Mesenteric fat pad (tissue), 1 donor: ENCODE measurements at places on chromosomes 1 and 21.

DNA sequence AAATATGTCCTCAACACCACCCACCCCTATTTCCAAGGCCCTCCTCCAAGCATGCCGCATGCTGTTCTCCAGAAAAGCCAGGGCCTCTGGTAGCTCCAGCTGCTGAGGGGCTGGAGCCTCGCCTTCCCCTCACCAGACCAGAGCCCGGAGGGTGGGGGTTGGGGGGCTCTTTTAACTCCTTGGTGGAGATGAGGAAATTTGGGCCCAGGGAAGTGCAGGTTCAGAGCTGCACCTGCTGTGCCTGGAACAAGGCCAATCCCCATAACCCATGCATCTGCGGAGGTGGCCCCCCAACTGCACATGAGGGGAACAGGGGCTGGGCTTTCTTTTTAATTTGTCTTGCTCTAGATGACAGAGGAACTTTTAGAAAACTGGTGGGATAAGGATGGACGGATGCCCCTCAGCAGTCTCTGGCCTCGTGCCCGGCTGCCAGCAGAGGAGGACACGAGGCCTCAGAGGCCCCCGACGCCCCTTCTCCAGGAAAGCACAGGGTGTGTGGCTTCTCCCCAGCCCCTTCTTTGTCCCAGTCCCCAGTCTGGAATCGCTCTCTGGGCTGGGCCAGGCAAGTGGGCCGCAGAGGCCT, 550 bp upstream of the SELENON start:
- no peak for DNase-seq

DNA sequence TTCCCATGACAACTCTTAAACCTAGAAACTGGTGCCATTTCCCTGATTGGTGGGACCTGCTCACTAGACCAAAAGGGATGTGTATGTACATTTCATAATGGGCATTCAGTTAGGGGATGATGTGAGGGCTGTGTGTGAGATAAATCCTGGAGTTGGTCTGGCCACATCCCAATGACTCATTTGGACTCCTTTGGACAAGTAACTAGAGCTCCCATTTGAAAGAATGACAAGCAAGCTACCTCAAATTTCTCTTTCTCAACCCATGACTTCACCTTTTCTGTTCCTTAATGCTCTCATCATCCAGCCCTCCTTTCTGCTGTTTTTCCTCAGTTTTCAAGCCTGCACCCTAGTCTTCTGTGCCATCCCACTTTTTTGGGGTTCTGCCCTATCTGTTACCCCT, 27.9 kb downstream of the EBNA1BP2 start:
- no peak for DNase-seq

DNA sequence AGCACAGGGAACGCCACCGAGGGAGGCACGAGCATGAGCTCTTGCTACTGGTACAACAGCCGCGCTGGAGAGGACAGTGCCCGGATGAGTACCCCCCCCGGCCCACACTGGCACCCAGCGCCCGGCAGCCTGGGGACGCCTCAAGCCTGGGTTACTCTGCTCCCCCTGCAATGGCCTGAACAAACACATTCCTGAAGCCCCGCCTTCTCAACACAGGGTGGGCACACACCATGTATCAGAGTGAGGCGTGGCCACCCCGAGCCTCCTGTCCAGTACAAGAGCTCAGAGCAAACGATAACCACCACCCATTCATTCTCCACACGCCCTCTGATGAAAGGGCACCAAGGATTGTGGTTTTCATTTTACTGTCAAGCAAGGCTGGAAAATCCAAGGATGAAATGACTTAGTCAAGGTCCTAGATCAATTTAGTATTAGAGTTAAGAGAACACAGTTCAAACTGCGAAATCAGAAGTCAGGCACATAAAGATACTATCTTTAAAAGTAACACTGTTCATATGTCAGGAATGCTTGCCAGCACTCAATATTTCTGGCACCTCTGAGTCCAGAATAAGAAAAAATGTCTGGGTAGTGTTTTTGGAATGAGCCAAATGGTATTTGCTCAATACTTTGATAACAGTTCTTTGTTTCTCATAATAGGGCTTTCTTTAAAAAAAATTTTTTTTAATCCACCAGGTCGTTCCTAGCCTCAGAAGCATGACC, 22.0 kb downstream of the UBE2G2 start:
- DNase-seq = no peak

GRCh38 chr1:201155354-201155753, 1.1 kb upstream of the TMEM9 start:
- DNase-seq = peak; percentile 20

GRCh38 chr1:220367833-220368232, 95.6 kb upstream of the RAB3GAP2 start:
- DNase-seq = no peak

DNA sequence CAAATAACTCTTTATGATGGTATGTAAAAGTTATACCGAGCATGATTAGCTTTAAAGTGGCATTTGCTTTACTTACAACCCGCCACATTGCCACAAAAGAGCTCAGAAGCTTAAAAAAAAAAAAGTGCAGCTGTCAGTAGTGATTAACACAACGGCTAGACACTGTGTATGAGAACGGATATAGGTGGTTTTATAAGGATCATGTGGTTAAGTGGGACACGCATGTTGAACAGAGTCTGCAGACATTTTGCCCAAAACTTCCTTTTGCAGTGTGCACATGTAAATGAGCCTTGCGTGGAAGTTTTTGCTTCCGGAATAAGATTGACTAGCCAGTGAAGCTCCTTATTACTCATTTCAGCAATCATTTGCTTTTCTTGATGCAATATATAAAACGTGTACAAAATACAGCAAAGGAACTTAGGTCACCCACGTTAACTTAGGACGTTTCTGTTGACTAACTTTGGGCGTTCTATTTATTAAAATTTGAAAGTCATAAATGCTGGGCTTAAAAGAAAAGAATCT, 58.7 kb upstream of the RGS1 start:
- DNase-seq = no peak

- DNase-seq = no peak
These were observed 1.8 kb downstream of the OSBPL9 start for GRCh38 chr1:51618715-51619114.

- DNase-seq = no peak
These were observed 745.1 kb downstream of the LTN1 start for GRCh38 chr21:28247454-28248020.

GRCh38 chr1:215776336-215776735, 209.2 kb downstream of the KCTD3 start:
- no peak for DNase-seq

DNA sequence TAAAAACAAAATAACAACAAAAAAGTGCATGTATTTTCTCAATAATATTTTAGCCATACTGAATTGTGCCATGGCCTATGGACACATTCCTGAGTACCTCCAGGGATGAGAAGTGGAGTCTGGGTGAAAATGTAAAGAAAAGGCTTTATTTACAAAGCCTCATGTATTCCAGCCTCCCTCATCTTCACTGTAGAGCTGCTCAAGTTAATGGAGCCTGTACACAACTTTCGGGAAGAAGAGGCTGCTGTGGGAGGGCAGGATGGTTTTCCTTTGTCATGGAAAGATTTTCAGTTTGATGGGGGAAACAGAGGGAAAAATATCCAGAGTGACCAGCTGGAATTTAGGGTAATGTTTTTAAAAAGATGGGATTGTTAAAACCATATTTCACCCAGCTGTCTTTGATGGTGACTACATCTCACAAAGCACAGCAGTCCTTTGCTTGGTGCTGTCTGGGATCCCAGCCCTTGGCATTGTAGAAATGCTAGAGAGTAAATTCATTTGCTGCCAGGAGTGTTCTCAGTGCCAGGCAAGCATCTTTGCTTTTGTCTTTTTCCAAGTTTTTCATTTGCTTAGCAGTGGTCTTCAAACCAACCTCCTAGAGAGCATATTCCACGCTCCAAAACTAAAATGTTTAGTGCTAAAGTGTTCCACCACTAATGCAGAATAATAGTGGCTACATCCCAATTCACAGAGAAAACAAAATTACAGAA, 54.9 kb downstream of the DPT start:
- no peak for DNase-seq

DNA sequence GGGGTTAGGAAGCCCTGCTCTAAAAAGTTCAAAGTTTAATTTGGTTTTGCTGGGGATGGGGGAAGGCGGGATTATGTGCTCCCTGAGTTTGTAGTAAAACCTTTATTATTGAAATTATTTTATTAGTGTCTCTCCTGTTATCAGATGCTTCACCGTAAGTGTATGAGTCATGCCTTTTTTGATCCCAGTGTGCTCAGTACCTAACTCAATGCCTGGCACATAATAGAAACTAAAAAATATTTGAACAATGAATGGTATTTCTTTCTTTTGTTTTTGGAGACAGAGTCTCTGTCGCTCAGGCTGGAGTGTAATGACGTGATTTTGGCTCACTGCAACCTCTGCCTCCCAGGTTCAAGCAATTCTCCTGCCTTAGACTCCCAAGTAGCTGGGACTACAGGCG, 6.4 kb downstream of the SNRPE start:
- DNase-seq = no peak

DNA sequence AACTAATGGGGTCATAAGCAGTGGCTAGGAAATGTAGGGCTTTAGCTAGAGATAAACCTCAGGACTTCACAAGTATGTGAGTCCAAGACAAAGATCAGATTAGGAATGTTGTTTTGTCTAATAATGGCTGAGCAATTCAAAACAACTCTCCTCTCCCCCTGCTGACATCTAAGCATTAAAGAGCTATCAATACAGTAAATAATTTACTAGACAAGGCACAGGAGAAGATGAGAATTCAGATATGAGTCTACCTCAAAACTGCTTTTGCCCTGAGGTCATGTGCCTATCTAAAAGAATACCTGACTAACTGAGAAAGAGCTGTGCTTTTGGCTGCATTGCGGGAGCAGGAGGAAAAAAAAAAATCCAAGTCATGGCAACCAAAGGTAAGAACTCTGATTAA, 86.8 kb downstream of the SPATA17 start:
- no peak for DNase-seq

- DNase-seq = no peak
These were observed 27.4 kb downstream of the POFUT2 start for GRCh38 chr21:45260191-45260825.

DNA sequence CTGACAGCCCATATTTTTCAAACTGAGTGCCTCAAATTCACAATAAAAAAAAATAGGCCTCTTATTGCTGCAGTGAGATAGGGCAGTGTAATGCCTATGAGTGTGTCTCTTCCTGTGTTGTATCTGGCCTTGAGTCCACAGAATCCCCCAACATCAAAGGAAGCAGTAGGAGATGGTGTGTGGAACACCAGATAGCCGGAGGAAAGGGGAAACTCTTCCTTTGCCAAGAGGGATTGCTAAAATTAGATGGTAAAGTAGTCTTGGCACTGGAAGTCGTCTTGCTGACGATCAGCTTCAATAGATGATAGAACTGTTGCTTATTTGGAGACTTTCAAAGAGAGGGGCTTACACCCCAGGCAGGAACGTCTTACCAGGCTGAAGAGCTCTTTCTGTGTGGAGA, 51.8 kb downstream of the RUNX1 start:
- no peak for DNase-seq

DNA sequence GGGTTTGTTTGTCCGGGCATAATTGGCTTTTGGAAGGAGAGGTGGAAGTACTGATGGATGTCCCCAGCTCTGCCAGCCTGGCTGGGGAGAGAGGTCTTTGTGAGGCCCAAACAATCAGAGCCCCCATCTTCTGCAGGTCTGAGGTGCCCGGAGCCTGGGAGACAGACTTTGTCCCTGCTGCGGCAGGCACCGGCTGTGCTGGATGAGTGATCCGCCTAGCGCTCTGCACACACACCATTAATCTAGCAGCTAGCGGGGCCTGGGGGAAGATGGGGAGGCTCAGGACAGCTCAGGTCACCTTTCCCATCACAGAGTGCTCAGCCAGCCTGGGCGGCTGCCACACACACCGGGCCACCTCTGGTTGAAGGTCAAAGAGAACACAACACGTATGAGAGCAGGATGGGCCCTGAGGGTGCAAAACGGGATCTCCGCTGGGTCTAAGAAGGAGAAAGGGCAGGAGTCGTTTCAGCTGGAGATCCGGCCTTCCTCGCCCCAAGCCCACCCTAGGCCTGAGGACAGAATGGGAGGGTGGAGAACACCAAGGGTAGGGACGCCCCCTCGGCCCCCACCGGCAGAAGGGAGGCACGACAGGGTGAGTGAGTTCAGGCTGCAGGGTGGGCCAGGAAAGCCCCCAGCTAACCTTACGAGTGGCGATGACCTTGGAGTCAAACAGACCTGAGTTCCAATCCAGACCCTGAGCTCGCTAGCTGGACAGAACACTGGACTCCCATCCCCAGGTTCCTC, 341.8 kb downstream of the NPHP4 start:
- DNase-seq = peak; percentile 84

- no peak for DNase-seq
These were observed 26.2 kb upstream of the SCMH1 start for GRCh38 chr1:41268154-41268770.

DNA sequence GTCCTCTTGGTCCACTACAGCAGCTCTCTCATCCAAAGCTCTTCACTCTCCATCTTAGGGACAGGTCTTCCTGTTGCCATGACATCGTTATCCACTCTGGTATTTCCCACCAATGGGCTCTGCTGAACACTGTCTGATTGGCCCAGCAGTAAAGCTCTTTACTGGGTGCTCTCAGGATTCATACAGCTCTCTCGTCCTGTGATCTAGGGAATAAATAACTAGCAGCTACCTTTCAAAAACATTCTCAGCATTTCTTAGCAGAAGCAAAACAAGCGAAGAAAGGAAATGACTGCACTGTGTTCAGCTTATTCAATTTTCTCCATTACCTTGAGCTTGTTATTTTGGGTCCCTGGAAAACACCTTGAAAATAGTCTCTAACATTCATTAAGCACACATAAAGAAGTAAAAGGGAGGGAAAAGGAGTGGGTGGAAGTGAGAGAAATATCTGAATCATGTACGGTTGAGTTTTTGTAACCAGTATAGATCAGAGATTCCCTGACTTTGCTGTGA, 163.4 kb upstream of the SGIP1 start:
- DNase-seq = no peak

DNA sequence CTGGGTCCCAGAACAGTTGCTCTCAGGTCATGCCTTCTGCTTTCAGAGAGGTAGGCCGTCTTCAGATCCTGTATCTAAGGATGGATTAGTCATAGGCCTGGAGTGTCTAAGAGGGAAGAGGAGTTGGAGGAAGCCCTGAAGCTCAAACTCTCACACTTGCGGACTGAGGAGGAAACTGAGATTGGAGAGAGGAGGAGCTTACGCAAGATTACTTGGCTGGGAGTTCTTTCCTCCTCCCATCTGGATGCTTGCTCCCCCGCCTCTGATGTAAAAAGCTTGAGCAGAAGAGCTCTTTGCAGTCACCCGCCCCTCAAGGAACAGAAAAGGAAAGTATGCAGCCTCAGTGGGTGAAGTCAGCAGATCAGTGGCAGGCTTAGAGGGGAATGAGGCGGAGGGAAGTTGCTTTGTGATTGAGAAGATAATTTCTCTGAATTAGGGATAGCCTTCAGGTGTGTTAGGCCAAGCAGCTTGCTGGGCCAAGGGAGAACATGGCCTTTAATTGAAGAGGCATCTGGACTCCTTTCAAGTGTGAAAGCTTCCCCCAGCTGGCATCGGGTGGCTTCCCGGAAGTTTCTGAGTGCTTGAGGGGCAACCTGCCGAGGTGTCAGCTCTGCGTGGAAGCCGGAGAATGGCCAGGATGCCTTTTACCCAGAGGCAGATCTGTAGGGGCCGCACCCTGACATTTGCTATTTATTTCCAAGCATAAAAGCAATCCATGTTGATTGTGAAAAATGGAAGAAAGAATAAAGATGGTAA, 6.6 kb downstream of the ADORA1 start:
- peak; percentile 57 for DNase-seq

- DNase-seq = no peak
These were observed 80.3 kb downstream of the OSBPL9 start for GRCh38 chr1:51697166-51697565.
